ENCODE measurements at places on chromosomes 7 and 10.

DNA sequence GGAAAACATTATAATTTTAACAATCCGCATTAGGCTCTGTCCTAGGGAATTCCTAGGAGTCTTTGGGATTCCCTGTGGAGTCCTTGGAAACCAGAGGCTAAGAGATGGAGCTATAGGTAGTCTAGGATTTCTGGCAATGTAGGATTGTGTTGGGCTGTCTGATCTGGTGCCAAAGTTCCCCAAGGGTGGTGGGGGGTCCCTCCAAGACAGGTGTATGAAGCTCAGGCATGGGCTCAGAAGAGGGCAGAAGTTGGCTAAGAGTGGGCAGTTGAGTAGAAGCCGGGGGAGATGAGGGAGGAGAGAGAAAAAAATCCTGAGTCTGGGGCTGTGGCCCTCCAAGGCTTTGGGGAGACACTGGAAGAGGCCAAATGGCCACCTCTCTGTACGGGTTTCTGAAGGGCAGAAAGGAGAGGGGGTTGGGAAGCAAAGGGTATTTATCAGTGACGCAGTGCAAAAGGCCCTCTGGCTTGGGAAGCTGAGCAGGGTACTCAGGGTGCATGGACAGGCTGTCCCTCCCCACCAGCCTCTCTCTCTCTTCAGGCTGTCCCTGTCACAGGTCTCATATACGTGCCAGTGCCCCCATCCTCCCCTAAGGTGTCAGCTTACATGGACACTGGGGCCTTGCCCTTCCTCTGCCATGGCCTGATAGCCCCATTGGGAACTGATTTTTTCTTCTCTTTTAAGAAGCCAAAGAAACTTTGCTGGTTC, 929 bp downstream of the HOXA6 start:
- no peak for DNase-seq

GRCh38 chr10:106355450-106355849, 809.1 kb downstream of the SORCS1 start:
- peak; percentile 5 for DNase-seq

DNA sequence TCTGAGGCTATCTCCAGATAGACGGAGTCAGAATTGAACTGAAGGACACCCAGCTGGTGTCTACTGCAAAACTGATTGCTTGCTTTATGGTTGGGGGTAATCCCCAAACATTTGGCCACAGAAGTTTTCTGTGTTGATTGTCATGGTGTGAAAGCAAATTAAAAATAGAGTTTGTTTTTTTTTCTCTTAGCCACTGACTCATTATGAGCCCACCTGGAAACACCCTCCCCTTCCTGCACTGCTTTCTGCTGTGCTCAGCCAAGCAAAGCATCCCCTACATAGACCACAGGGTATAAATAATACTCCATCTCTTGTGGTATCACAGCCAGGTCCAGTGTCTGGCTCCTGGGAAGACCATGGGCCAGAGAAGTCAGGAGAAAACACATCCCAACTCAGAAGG, 6.5 kb upstream of the VWC2 start:
- DNase-seq = no peak

GRCh38 chr10:80582286-80582960, 44.7 kb downstream of the SH2D4B start:
- DNase-seq = no peak

DNA sequence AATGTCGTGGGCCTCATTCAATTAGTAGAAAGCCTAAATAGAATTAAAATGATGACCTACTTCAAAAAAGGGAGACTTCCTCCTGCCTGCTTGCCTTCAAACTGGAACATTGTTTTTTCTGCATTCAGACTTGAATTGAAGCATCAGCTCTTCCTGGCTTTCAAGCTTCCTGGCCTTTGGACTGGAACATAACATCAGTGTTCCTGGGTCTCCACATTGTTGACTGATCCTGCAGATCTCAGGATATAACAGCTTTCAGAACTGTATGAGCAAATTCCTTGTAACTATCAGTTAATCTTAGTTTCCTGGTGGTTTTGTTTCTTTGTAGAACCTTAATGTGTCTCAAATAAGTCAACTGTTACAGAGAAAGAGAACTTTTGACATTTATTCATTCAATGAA, 18.6 kb downstream of the MAGI2 start:
- DNase-seq = no peak

- DNase-seq = no peak
Measured at GRCh38 chr7:137209151-137209817, 134.2 kb downstream of the PTN start.

DNA sequence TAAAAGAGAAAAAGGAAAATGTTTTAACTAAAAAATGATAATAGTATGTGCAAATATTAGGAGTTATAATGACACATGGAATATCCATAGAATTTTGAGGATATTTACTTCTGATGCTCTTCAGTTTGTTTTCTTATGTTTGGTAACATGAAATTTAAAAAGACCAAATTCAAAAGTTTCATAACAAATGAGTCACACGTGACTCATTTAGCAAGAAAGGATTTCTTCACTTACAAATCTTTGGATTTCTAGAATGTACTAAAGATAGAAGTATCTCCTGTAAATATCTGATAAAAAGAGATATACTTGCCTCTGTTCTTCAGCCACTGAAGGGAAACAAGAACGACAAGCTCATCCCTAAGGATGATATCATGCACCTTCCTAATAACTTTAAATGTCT, 774.5 kb upstream of the LRRTM3 start:
- no peak for DNase-seq

DNA sequence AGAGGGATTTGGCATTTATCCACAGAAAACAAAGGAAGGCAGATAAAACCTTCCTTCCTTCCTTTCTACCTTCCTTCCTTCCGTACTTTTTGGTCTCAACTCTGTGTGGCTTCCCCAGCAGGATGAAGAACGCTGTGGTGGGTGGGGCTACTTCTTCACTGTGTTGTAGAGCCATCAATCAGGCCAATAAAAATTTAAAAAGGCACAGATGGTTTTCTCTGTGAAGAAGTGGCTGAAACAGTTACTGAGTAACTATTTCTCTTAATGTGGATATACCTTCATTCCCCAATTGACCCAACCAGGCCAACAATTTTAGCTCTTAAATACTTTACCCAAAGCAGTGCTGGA, 75.8 kb downstream of the ZNF92 start:
- DNase-seq = no peak

DNA sequence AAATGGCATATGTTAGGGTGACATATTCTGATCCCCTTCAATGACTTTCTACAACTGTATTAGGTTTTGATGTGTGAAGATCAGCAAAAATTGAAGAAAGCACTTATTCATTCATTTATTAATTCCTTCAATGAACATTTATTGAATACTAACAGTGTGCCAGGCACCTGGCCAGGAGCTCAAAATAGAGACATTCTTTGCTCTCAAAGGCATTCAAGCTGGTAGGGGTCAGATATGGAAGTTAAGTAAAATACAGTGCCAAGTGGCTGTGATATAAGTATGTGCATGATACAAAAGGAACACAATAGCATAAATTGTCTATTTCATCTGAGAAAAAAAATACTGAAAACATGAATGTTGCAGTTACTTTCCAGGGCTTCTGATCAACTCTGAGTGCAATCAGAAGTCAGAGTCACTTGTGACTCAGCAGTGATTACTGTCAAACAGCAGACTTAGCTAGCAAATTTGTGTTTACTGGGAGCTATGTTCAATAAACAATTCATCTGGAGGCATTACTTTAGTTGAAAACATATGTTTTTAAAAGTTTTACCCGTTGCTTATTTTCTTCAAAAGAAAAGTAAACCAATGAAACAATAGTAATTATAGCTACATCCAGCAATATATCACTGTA, 60.4 kb upstream of the CACNB2 start:
- DNase-seq = no peak

DNA sequence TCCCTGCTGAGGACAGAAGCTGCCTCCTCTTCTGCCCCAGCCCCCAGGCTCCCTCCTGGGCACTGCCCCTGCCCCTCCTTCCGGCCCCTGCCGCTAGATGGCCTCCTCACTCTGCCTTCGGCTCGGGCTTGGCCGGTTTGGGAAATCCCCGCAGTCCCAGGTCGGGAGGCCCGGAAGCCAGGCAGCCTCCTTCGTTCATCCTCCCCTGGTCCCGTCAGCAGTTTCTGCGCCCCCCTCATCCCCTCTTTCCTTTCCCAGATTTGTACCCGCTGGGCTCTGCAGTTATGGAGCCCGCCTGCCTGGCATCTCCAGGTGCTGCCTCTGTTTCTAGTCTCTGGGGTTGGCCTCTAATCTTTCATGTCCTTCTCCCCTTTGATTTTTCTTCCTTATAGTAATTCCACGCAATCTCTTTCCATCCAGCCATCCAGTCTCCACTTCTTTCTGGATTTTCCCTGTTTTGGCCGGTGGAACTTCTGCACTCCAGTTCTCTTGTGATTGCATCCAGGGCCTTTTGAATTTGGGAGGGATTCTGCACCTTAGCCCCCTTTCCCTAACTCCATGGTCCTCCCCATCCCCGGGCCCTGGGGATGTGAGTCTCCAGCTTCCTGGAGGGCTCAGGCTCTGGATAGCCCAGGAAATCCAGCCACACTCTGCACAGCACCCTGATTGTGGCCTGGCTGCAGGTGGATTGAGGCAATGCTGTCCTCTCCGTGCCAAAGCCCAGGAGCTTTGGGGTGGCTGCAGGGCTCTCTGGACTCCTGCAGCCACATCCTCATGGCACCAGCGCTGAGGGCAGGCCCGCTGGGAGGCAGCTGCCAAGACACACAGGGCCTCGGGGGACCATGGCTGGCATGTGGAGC, 3.3 kb upstream of the SHH start:
- peak; percentile 82 for DNase-seq

DNA sequence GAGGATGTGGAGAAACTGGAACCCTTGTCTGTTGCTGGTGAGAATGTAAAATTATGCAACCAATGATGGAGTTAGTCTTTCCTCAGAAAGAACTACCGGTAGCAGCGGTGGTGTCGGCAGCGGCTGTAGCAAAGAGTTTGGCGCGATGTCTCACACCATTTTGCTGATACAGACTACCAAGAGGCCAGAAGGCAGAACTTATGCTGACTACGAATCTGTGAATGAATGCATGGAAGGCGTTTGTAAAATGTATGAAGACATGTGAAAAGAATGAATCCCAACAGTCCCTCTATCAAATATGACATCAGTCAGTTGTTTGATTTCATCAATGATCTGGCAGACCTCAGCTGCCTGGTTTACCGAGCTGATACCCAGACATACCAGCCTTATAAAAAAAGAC, 10.6 kb downstream of the CLEC2L start:
- DNase-seq = no peak

DNA sequence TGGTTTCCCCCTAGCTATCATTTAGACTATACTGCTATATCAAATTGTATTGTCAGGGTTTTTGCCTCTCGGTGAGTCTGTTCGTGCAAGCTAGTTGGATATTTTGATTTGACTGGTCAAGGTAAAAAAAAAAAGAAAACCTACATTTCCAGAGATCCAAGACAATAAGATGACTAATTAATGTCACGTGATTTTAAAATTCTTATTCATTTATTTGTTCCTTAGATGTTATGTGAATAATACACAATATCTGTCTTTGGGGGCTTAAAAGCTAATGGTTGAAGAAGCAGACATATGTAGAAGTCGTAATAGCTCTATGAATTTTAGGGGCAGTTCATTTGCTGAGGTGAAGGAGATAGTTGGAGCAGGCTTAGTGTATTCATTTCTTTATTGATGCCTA, 191.1 kb downstream of the KCND2 start:
- no peak for DNase-seq

DNA sequence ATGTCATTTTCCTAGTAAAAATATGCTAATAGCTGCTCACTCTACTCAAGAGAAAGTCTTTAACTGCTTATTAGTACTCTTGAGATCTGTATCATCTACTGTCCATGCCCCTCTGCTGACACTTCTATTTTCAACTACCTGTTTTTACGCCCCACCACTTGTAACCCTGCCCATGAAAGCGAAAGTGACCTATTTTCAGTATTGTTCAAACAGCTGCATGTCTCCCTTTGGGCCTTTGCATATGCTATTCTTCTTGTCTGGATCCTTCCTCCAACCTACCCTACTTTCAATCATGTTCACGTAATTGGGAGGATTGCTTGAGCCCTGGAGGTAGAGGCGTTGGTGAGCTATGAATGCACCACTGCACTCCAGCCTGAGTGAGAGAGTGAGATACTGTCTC, 1481.3 kb downstream of the GATA3 start:
- DNase-seq = no peak

DNA sequence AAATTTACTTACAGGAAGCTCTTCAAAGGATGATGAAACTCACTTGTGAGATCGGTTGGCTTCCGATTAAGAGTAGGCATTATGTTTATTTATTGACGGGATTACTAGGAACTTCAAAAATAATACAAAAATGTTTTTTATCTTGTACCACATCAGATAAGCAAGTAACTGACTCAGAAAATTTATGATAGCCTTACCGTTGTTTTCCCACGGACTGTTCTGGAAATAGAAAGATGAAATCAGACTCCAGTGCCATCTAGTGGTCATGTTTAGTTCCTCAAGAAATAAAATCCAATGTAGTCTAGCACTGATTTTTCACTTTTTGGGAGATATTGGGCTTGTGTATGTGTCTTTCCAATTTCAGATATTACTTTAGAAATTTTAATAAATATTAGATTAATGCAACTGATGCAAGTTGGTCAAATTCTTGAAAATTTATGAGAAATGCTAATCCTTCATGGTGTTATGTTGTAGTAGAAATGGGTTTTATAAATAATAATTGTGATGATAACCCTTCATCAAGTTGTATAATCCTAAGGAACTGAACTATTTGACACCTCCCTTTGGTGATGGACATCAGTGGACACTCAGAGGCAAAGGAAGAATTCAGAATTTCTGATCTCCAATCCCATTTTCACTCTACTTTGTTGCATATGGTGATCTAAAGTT, 168.8 kb downstream of the TMEM26 start:
- DNase-seq = no peak

DNA sequence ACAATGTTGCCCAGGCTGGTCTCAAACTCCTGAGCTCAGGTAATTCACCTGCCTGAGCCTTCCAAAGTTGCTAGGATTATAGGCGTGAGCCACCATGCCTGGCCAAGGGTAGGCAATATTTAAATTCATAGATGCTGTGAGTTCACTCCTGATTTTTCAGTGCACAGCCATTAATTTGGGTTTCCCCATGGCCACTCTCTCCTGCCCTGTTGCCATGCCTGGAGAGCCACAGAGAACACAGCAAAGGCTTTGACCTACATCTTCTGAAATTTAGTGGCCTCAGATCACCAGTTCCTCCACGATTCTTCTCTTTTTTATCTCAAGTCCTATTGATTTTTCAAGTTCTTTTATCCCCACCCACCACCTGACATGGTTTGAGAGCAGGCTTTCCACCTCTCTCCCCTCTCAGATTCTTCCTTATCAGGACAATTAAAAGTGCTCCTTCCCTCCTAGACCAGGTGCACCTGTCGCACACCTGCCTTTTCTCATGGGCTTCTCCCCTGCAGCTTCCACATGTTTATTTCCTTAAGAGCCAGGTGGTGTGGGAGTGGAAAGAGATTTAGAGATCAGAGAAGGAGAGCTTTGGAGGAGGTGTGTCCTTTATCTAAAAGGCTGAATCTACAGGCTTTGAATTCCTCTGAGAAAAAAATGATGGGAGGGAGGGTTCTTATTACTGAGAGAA, 123.8 kb downstream of the ADRA2A start:
- DNase-seq = no peak
